ENCODE measurements at places on chromosomes 4 and X.

DNA sequence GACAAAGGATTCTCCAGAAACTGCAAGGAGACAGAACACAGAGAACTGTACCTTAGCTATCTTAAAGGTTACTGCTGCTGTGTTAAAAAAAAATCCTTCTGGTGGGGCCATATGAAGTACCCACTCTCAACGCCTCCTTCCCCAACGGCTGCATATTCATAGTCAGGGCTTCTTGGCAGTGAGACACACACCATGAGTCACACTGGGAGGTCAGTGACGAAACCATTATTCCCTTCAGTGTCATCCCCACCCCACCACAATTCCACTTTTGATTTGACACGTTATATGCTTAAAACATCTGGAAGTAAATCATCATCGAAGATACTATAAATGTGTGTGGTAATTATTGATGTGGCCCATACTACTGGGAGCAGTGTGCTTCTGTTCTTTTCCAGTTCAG is 271.5 kb downstream of the LDB2 start:
- H3K27me3 ChIP-seq = no peaks in the 10 kb centered on the region
- peak overlapping the region; percentile 60 for H3K27ac ChIP-seq
- no peak overlapping the region for H3K4me3 ChIP-seq
- peaks cover 16% of the 10 kb centered on the region for H3K4me1 ChIP-seq
- DNase-seq = no peak

DNA sequence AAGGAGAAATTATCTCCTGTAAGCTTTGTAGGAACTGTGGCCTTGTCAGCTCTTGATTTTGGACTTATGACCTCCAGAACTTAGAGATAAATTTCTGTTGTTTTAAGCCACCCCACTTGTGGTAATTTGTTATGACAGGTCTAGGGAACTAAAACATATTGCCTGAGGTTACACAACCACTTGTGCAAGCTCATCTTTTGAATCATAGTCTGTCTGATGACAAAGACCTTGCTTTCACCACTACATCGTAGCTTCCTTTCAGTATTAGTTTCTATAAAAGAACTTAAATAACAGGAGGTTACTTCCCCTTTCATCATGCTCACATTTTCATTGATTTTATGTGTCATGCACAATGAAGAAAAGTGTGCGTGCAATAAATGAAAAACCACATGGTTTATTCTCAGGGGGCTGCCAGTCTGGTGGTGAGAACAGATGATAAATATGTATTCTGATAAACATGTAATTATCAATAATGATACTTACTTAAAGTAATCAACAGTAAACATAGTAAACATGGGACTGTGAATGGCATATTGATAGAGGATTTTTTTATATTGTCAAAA is 690.0 kb upstream of the HS3ST1 start:
- H3K27me3 ChIP-seq = no peaks in the 10 kb centered on the region
- H3K36me3 ChIP-seq = no peaks in the 10 kb centered on the region
- no peak overlapping the region for H3K27ac ChIP-seq
- no peak for DNase-seq
- no peaks in the 10 kb centered on the region for H3K4me1 ChIP-seq
- no peak overlapping the region for H3K4me3 ChIP-seq

DNA sequence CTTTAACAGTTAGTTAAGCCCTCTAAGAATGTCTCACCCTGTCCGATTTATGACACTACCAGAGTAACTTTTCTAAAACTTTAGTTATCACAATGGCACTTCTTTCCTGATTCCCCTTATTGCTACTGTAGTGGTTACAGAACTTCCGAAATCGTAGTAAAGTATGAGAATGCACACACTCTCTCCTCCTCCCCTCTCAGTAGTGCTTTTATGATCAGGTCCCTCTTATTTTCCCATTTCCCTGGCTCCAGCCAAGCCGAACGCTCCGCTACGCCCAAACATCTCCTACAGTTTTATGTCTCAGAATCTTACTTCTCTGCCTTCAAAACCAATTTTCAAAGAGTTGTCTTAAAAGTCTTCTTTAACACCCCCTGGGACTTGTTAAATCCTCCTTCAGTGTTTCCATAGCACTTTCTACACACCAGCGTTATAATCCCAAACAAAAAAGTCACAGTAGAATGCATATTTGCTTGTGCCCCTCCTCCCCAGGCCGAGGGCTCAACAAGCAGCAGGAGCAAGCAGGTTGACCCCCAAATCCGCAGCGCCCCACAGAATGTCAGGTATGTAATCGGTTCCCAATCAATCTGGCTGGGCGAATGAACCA is 671 bp downstream of the HPF1 start:
- peak overlapping the region; percentile 92 for H3K4me3 ChIP-seq
- H3K4me1 ChIP-seq = peaks cover 23% of the 10 kb centered on the region
- DNase-seq = no peak
- H3K27me3 ChIP-seq = no peaks in the 10 kb centered on the region
- H3K27ac ChIP-seq = peak overlapping the region; percentile 72

DNA sequence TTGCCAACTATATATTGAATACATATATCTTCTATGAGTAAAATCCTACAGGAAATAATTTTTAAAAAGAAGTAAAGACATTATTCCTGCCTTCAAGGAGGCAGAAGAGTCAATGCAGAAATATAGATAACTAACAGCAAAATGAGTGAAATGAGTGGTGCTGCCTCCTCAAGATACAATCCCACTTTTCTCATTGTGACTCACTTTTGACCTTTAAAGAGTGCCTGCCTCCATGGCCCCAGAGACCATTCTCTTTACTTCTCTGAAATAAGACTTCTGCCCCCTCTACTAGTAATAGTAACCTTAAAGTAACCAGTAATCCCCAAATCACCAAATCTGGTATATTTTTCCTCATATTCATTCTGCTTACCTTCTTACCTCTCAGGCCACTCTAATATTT is 15.5 kb downstream of the SLC10A7 start:
- no peaks in the 10 kb centered on the region for H3K4me1 ChIP-seq
- DNase-seq = no peak
- H3K4me3 ChIP-seq = no peak overlapping the region
- no peak overlapping the region for H3K27ac ChIP-seq

- no peaks in the 10 kb centered on the region for H3K27me3 ChIP-seq
- H3K27ac ChIP-seq = no peak overlapping the region
- H3K4me3 ChIP-seq = no peak overlapping the region
- no peak for DNase-seq
- no peaks in the 10 kb centered on the region for H3K36me3 ChIP-seq
These were observed 23.5 kb downstream of the TIGD2 start for GRCh38 chr4:89134775-89135319.

- no peaks in the 10 kb centered on the region for H3K36me3 ChIP-seq
- H3K4me3 ChIP-seq = no peak overlapping the region
These were observed 459.5 kb downstream of the ANKRD50 start for GRCh38 chr4:124253080-124253479.

DNA sequence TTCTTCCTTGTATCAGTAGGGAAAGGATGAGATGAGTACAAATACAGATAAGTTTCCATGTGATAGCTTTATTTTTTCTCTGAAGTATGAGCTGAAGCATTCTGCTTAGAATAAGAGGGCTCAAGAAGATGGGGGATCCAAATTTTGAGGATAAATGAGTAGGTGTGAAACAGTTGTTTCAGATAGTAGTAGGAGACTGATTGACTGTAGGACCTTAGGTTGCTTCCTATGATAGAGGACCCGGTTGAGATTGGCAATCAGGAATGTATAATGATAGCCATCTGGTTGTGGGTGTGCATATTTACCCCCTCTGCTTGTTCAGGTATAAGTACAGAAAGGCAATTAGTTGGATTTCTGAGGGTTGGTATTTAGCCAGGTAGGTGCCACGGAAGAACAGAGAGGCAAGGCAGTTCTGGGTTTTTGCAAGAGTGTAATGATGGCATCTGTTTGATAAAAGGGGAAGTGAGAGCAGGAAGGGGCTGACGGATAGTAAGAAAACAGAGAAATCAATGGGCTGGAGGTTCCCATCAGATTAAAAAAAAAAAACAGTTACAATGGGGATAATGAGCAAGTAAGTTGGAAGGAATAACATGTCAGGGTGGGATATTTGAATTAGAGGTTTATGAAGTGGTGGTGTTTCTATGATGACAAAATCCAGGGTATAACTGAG is 13.7 kb downstream of the OCRL start:
- H3K4me1 ChIP-seq = no peaks in the 10 kb centered on the region
- H3K4me3 ChIP-seq = no peak overlapping the region
- no peak for DNase-seq

- no peaks in the 10 kb centered on the region for H3K27me3 ChIP-seq
- no peak for DNase-seq
- H3K4me3 ChIP-seq = peak overlapping the region; percentile 84
- no peaks in the 10 kb centered on the region for H3K36me3 ChIP-seq
- H3K27ac ChIP-seq = peak overlapping the region; percentile 86
These were observed 2.0 kb downstream of the PRKX start for GRCh38 chrX:3711331-3711917.

DNA sequence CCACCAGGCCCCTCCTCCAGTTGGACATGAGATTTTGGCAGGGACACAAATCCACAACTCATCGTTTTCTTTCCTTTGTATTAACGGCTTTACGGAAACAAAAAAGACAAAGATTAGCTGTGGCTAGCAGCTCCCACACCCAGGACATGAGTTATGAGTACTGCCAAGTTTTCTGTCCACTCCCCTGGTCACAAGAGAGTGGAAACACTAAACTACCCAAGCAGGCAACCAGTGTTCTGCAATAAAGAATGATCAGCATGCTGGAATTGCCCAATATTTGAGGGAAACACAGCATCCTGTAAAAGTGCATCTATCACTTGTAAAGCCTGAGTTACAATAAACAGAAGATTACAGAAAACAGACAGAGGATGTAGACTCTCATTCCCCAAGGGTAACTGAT is 358.4 kb downstream of the NLGN4X start:
- H3K4me1 ChIP-seq = no peaks in the 10 kb centered on the region
- no peak for DNase-seq
- H3K4me3 ChIP-seq = no peak overlapping the region
- H3K27ac ChIP-seq = no peak overlapping the region
- H3K36me3 ChIP-seq = no peaks in the 10 kb centered on the region

- peaks cover 1% of the 10 kb centered on the region for H3K4me1 ChIP-seq
- DNase-seq = peak; percentile 67
- no peak overlapping the region for H3K27ac ChIP-seq
- H3K27me3 ChIP-seq = no peaks in the 10 kb centered on the region
- H3K36me3 ChIP-seq = no peaks in the 10 kb centered on the region
These were observed 37.1 kb upstream of the SLC2A9 start for GRCh38 chr4:10058371-10058770.

GRCh38 chr4:71772592-71772991 is 11.3 kb downstream of the GC start:
- no peak for DNase-seq
- no peak overlapping the region for H3K4me3 ChIP-seq
- no peaks in the 10 kb centered on the region for H3K36me3 ChIP-seq
- no peaks in the 10 kb centered on the region for H3K4me1 ChIP-seq
- no peaks in the 10 kb centered on the region for H3K27me3 ChIP-seq

GRCh38 chrX:86604607-86605006 is 456.4 kb downstream of the DACH2 start:
- H3K27me3 ChIP-seq = no peaks in the 10 kb centered on the region
- no peaks in the 10 kb centered on the region for H3K4me1 ChIP-seq
- no peaks in the 10 kb centered on the region for H3K36me3 ChIP-seq
- DNase-seq = no peak
- no peak overlapping the region for H3K27ac ChIP-seq

DNA sequence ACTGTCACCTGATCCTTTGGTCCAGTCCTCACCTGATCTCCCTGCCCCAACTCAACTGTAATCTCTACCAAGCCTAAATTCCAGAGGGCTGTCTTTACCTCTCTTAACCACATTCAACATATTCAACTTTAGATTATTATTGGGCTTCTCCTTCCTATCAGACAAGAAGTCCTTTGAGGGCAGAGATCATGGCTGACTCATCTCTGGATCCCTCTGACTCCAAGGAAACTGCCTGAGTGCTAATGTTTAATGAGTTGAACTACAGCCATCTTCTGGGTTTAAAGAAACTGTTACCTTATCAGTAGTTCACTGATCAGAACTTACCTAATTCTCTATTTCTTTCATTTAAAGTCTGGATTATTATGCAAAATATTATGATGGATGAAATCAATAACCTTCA is 135.7 kb downstream of the GPC3 start:
- no peaks in the 10 kb centered on the region for H3K36me3 ChIP-seq
- H3K4me3 ChIP-seq = no peak overlapping the region
- H3K27ac ChIP-seq = no peak overlapping the region
- no peaks in the 10 kb centered on the region for H3K27me3 ChIP-seq

- no peaks in the 10 kb centered on the region for H3K36me3 ChIP-seq
- H3K4me1 ChIP-seq = no peaks in the 10 kb centered on the region
- H3K27ac ChIP-seq = no peak overlapping the region
- no peaks in the 10 kb centered on the region for H3K27me3 ChIP-seq
- no peak overlapping the region for H3K4me3 ChIP-seq
These were observed 37.0 kb downstream of the NSG1 start for GRCh38 chr4:4423706-4424498.

GRCh38 chrX:103656617-103657016 is 27.8 kb downstream of the TCEAL1 start:
- H3K27ac ChIP-seq = no peak overlapping the region
- H3K36me3 ChIP-seq = no peaks in the 10 kb centered on the region
- no peak overlapping the region for H3K4me3 ChIP-seq
- DNase-seq = no peak

DNA sequence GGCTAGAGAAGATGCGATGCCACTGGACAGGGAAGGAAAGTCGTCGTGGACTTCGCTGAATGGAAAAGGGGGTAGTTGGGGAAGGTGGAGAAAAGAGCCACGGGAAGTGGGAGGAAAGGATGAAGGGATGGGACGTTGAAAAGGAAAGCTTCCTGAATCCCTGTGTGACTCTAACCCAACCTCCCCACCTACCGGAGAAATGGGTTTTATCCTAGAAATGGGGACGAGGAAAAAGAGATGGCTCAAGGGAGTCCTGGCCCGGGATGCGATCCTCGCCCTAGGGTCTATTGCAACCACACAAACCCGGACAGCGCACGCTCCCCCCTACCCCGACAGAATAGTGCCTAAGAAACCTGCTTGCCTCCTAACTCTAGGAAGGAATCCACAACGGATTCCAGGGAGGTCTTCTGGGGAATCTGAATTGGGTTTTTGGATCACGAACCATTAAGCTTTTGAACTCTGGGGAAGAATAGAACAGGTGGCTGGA is 738 bp upstream of the TSPAN5 start:
- H3K4me3 ChIP-seq = peak overlapping the region; percentile 75
- DNase-seq = no peak
- peaks cover 44% of the 10 kb centered on the region for H3K4me1 ChIP-seq
- peak overlapping the region; percentile 88 for H3K27ac ChIP-seq
- H3K36me3 ChIP-seq = no peaks in the 10 kb centered on the region

- no peaks in the 10 kb centered on the region for H3K36me3 ChIP-seq
- H3K4me3 ChIP-seq = no peak overlapping the region
- H3K4me1 ChIP-seq = no peaks in the 10 kb centered on the region
These were observed 18.4 kb downstream of the MAGEB17 start for GRCh38 chrX:16185725-16186136.

- no peaks in the 10 kb centered on the region for H3K36me3 ChIP-seq
- DNase-seq = no peak
- H3K4me1 ChIP-seq = no peaks in the 10 kb centered on the region
- no peaks in the 10 kb centered on the region for H3K27me3 ChIP-seq
These were observed 7.6 kb upstream of the LNX1 start for GRCh38 chr4:53598901-53599300.

- no peaks in the 10 kb centered on the region for H3K4me1 ChIP-seq
- peak overlapping the region; percentile 20 for H3K27ac ChIP-seq
- no peak for DNase-seq
- H3K27me3 ChIP-seq = no peaks in the 10 kb centered on the region
- H3K36me3 ChIP-seq = no peaks in the 10 kb centered on the region
These were observed 13.8 kb downstream of the CMC4 start for GRCh38 chrX:155056877-155057792.
